ENCODE measurements at places on chromosomes 6 and 20.

DNA sequence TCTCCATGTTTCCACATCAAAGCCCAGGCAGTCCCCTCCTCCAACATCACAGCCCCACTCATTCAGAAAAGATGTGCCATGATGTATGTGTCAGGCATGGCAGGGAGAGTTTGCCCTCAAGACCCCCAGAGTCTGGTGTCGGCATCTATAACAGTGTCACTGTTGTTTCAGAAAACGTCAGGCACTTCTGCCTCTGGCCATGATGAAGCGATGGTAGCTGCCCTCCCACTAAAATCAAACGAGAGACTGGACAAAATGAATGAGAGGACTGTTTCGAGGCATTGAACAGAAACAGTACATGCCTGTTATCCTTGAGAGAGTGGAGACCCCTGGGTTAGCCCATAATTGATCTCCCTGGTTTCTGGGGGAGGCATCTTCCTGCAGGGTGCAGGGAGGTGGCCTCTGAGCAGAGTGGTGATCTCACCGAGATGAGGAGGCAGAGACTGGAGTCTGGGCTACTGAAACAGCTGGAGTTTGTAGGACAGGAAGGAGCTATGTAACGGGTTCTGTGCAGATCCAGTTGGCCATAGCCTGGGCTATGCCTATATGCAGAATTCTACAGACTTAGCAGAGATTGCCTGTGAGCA, 144.5 kb downstream of the SYCP2 start:
- DNase-seq, result no peak
- no peaks in the 10 kb centered on the region for H3K36me3 ChIP-seq
- H3K27ac ChIP-seq, result no peak overlapping the region
- no peak overlapping the region for H3K4me3 ChIP-seq
- H3K27me3 ChIP-seq, result peaks cover 19% of the 10 kb centered on the region

DNA sequence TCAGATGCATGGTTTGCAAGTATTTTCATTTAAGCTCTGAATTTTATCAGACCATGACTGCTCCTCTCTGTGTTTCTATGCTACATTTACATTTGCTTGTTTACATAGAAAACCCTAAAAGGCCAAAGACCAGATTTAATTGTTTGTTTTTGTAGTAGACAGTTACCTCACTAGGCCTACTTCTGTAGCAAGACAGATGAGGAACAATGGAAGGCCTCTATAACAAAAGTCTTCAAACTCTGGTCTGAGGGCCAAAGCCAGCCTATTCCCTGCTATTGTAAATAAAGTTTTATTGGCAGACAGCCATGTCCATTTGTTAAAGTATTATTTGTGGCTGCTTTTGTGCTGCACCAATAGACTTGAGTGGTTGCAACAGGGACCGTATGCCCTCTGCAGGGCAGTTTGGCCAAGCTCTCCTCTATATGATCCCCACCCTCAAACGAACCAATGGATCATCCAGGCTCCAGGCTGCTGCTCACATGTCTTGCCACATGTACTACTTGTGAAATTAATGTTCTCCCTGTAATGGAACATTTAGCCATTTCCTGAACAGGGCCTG, 182.0 kb downstream of the DOK5 start:
- H3K27ac ChIP-seq, result no peak overlapping the region
- H3K4me3 ChIP-seq, result no peak overlapping the region
- no peak for DNase-seq
- H3K36me3 ChIP-seq, result no peaks in the 10 kb centered on the region

- no peak overlapping the region for H3K4me3 ChIP-seq
- H3K27ac ChIP-seq, result no peak overlapping the region
- peaks cover 9% of the 10 kb centered on the region for H3K27me3 ChIP-seq
Measured at GRCh38 chr20:40631119-40631631, 57.9 kb downstream of the MAFB start.

- no peak overlapping the region for H3K4me3 ChIP-seq
- no peaks in the 10 kb centered on the region for H3K36me3 ChIP-seq
- no peak for DNase-seq
- H3K27me3 ChIP-seq, result no peaks in the 10 kb centered on the region
Measured at GRCh38 chr6:52566201-52566600, 10.7 kb downstream of the TRAM2 start.

- no peak for DNase-seq
- H3K4me3 ChIP-seq, result no peak overlapping the region
- H3K4me1 ChIP-seq, result peaks cover 7% of the 10 kb centered on the region
- no peak overlapping the region for H3K27ac ChIP-seq
- no peaks in the 10 kb centered on the region for H3K36me3 ChIP-seq
Measured at GRCh38 chr6:107637316-107638315, 147.7 kb downstream of the SOBP start.

- H3K27me3 ChIP-seq, result peaks cover 10% of the 10 kb centered on the region
- no peaks in the 10 kb centered on the region for H3K36me3 ChIP-seq
- no peak overlapping the region for H3K27ac ChIP-seq
- H3K4me1 ChIP-seq, result no peaks in the 10 kb centered on the region
Measured at GRCh38 chr6:147438758-147439528, 69.5 kb upstream of the SAMD5 start.

Measured in activated CD4-positive, alpha-beta T cell treated with anti-CD3 and anti-CD28 coated beads for 36 hours (primary cell).